ENCODE measurements at places on chromosomes 4 and X.

GRCh38 chr4:149176039-149176438 is 639.6 kb downstream of the IQCM start:
- DNase-seq, result no peak

DNA sequence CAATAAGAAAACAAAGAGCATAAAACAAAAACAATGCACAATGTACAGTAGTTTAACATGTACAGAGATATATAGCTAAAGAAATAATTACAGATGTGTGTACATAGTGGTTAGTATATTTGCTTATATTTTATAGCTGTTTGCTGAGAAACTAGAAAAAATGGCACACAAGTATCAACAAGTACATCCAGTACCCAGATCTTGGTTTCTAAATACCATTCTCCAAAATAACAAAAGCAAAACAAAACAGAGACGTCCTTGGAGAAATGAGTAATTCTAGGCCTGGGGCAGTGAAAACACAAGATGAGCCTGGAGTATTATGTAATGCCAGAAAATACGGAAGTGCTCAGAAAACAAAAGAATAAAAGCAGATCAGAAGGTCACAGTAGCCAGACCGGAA is 189.6 kb downstream of the TMEM47 start:
- DNase-seq, result no peak

- DNase-seq, result no peak
Observed at GRCh38 chr4:165944900-165945299, 71.9 kb downstream of the TLL1 start.

DNA sequence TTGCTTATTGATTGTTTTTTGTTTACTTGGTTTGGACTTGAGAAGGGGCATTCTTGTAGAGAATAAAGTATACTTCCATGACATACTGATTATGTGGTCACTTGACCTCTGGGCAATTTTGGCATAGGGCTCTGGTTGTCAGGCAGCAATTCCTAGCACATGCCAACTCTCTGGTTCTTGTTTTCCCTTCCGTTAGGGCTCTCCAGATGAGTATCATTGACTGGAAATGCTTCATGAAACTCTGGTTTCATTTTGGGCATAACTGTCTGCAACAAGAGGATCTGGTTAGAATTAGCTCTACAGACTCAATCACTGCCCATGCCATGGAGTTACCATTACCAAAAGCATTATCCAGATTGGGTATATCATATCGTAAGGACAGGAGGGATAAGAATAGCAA is 1057.9 kb downstream of the FAT4 start:
- DNase-seq, result no peak

Measured in stimulated activated CD4-positive, alpha-beta T cell treated with anti-CD3 and anti-CD28 coated beads, Interleukin-2, amount 100 ng/mL, for 48 hours (primary cell).